Breast epithelium (tissue), 4 donors: ENCODE measurements at places on chromosomes 6 and 20. TPM values are rescaled to one million over a fixed set of nuclear protein-coding genes. Genes with fewer than 3 reads are reported as not detected.

DNA sequence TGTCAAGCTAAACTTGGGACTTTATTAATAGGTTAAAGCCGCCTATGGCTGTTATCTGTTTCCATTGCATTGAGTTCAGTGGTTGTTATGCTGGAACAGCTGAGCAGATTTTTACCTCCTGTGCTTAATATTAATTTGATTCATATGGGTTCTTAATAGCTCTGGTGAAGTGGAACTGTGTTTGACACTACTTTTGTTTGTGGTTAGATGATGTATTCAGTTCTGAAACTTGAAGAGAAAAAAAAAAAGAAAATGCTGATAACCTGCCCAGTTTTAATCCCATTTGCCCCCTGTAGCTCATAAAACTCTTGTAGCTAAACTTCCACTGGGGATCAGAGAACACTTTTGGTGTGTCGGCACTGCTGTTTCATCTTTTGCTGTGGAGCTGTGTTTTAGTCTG is 117.8 kb downstream of the ZDHHC14 start:
- no peaks in the 10 kb centered on the region for H3K36me3 ChIP-seq
- H3K4me3 ChIP-seq, result no peak overlapping the region
- H3K4me1 ChIP-seq, result no peaks in the 10 kb centered on the region
- H3K27ac ChIP-seq, result no peak overlapping the region
- DNase-seq, result no peak
- no peaks in the 10 kb centered on the region for H3K27me3 ChIP-seq

- H3K36me3 ChIP-seq, result no peaks in the 10 kb centered on the region
- no peaks in the 10 kb centered on the region for H3K27me3 ChIP-seq
- peaks cover under 1% of the 10 kb centered on the region for H3K4me1 ChIP-seq
- H3K4me3 ChIP-seq, result no peak overlapping the region
These were observed 428.4 kb upstream of the MARCKS start for GRCh38 chr6:113428702-113429101.

GRCh38 chr6:148146717-148147462 is 195.7 kb upstream of the SASH1 start:
- no peaks in the 10 kb centered on the region for H3K27me3 ChIP-seq
- H3K36me3 ChIP-seq, result no peaks in the 10 kb centered on the region
- H3K27ac ChIP-seq, result no peak overlapping the region
- no peak for DNase-seq

GRCh38 chr6:139852488-139853140 is 478.2 kb upstream of the CITED2 start:
- no peak overlapping the region for H3K27ac ChIP-seq
- no peak for DNase-seq
- no peaks in the 10 kb centered on the region for H3K27me3 ChIP-seq

The ETV7 gene
- 0.44 TPM for total RNA-seq

The CASS4 gene
- 2.2 TPM for total RNA-seq

The SIRPA gene
- total RNA-seq, result 64.6 TPM

The FOXC1 gene
- total RNA-seq, result 13.2 TPM
